Lower lobe of right lung (tissue), 2 donors: ENCODE measurements at places on chromosomes 7 and 10. TPM values are rescaled to one million over a fixed set of nuclear protein-coding genes. Genes with fewer than 3 reads are reported as not detected.

- H3K36me3 ChIP-seq, result no peaks in the 10 kb centered on the region
- peaks cover 18% of the 10 kb centered on the region for H3K4me1 ChIP-seq
- peaks cover 97% of the 10 kb centered on the region for H3K27me3 ChIP-seq
- peak overlapping the region; percentile 6 for H3K4me3 ChIP-seq
These were observed 19.4 kb upstream of the GATA3 start for GRCh38 chr10:8035006-8035640.

DNA sequence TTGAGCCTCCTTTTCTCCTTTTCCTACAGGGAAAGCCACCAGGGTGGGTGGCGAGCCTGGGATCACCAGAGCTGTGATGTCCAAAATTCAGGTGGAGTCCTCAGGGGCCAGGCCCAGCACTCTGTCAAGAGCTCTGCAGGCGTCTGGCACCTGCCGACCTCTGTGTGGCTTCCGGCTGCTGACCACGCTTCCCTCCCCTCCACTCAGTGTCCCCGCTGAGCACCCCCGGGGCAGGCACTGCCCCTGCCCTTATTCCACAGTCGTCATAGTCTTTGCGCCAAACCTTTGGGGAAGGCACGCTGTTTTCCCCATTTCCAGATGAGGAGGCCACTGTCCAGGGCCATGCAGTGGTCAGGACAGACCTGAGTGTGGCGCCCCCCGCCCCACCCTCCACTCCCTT, 7.5 kb downstream of the MTG1 start:
- peaks cover 83% of the 10 kb centered on the region for H3K36me3 ChIP-seq
- peak overlapping the region; percentile 39 for H3K27ac ChIP-seq
- no peak for DNase-seq
- H3K27me3 ChIP-seq, result no peaks in the 10 kb centered on the region
- H3K4me3 ChIP-seq, result no peak overlapping the region
- H3K4me1 ChIP-seq, result no peaks in the 10 kb centered on the region

BEND7 gene
- total RNA-seq, result 16.9 TPM

DNA sequence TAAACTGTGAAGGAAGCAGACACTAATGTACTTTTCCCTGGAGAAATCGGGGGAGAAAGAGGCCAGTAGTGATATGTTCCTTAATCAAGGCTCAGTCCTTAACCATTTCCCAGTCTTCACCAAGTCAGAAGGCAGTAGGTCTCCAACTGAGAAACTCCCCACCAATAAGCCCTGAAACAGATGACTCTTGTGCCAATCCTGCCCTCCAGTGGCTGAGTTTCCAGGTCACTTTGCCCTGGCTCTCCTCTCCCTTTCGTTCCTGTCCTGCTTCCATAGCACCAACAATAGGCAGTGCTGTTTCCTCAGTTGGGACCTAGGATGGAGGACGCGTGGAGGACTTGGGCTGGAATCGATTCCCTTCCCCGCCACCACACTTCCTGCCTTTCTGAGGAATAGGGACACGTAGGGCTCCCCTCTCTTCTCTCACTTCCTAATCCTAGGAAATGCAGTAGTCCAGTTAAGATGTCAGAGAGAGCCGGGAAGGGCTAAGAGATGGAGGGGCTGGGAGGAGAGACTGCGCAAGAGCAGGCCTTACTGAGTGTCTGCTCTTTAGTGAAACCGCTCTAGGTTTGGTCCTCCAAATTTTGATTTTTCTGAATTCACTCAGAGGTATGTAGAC, 23.4 kb downstream of the ATOH7 start:
- no peak overlapping the region for H3K27ac ChIP-seq
- DNase-seq, result no peak
- H3K4me1 ChIP-seq, result no peaks in the 10 kb centered on the region
- no peaks in the 10 kb centered on the region for H3K27me3 ChIP-seq
- no peak overlapping the region for H3K4me3 ChIP-seq
- H3K36me3 ChIP-seq, result no peaks in the 10 kb centered on the region

DNA sequence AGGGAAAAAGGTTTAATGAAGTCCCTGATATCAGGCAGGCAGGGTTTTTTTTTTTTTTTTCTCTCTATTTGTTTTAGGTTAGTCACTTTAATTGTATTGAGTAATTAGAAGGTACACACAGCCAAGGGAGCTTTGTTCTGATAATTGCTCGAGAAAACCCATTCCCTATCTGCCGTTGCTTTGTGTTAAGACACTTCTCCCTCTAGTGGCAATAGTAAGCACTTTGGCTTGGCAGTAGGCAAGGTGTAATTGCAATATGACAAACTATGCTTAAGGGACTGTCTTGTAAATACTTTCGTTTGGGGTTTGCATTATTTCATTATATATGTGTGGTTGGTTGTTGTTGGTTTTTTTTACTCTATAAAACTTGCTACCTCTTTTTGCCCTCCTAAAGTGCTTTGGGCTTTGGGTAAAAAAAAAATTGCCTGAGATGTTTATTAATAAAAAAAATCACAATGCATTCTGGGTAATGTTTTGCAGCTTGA, 113.4 kb downstream of the BTRC start:
- H3K4me3 ChIP-seq, result no peak overlapping the region
- H3K27ac ChIP-seq, result no peak overlapping the region
- H3K4me1 ChIP-seq, result no peaks in the 10 kb centered on the region
- H3K36me3 ChIP-seq, result peaks cover 5% of the 10 kb centered on the region
- H3K27me3 ChIP-seq, result no peaks in the 10 kb centered on the region
- DNase-seq, result no peak

DNA sequence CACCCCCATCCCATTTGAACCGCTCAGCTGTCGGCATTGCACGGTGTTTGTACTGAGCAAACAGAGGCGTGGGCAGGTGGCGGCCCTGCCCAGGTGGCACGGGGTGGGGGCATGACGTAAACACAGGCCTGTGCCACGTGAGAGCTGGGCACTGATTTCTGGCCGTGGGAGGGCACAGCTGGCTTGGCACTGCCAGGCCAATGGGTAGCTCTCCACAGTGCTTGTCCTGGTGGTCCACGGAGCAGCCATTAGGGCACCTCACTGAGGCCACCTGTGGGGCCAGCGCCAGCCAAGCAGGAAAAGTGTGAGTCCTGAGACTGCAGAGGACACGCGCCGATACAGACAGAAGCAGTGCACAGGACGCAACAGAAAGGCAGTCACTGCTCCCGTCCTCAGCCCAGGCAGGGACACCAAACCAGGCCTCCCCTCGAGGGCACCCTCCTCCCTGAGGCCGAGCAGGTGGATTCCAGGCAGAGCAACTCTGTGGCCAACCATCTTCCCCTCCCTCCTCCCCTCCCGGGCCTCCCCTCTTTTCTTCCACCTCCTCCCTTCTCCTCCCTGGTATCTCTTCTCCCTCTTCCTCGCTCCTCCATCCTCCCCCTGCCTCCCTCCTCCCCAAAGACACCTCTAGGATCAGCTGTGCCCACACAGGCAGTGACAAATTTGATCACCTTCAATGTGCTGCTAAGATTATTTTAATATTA, 258.7 kb downstream of the ELFN1 start:
- H3K27me3 ChIP-seq, result no peaks in the 10 kb centered on the region
- DNase-seq, result peak; percentile 72
- no peak overlapping the region for H3K4me3 ChIP-seq
- no peaks in the 10 kb centered on the region for H3K4me1 ChIP-seq
- no peak overlapping the region for H3K27ac ChIP-seq

NKX1-2 gene
- not detected for total RNA-seq

DNA sequence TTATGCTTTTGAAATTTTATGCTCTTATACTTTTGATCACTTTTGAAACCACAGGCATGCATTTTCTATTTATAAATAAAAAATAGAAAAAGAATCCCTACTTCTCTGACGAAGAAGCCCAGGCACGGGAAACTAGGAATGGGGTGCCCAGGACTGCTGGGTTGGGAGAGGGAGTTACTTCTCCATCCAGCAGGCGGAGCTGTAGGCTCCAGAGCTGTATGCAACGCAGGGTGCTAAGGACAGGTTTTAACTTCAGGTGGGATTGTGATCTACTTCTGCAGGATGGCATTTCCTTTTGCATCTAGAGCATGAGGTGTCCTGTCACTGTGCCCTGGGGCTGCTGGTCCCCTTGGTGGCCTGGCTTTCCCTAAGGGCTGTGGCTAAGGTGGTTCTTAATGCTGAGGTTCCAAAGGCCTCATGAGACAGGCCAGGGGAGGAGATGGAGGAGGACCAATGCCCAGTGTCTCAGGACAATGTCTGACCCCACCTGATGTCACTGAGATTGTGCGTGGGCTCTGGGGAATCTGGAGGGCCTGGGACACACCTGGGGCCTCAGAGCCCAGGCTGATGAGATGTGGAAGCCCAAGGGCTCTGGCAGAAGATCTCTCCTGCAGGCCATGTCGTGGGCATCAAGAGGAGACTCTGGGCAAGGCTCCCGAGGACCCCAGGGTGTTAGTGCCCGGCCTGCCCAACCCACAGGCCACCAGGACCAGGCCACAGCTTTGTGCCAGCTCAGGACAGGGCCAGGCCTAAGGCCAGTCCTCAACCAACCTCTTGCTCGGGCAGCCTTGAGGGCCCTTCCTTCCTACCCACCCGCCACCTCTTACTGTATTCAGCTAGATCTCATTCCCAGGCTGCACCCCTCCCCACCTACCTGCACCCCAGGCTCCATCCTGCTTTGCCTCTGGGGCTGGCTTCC, 507 bp downstream of the CCDC201 start:
- no peaks in the 10 kb centered on the region for H3K36me3 ChIP-seq
- H3K27me3 ChIP-seq, result no peaks in the 10 kb centered on the region
- H3K27ac ChIP-seq, result no peak overlapping the region
- no peak for DNase-seq
- H3K4me3 ChIP-seq, result no peak overlapping the region

FXYD4 gene
- total RNA-seq, result not detected

IL6 gene
- 8.2 TPM for total RNA-seq

GRCh38 chr10:88108115-88108610, 244.7 kb downstream of the PTEN start:
- H3K4me1 ChIP-seq, result no peaks in the 10 kb centered on the region
- no peaks in the 10 kb centered on the region for H3K36me3 ChIP-seq

ELOVL3 gene
- total RNA-seq, result 0.92 TPM

HYAL4 gene
- not detected for total RNA-seq

DNA sequence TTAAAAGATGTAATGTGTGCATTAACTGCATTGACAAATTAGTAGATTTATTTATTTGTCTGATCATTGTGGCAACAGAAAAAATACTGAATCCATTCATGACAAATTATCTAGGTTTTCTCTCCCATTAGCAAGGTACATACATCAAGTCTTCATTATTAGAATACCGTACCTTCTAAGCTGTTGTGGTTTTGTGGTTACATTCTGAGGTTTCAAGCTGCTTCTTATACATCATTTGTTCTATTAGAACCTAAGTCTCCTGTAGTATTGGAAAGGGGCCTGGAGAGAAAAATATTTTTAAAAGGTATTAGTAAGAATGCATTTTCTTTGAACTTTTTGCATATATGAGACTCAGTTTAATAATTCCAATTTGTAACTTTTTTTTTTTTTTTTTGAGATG, 26.3 kb upstream of the CACNB2 start:
- H3K27me3 ChIP-seq, result no peaks in the 10 kb centered on the region
- H3K4me1 ChIP-seq, result no peaks in the 10 kb centered on the region
- DNase-seq, result no peak
- no peaks in the 10 kb centered on the region for H3K36me3 ChIP-seq
- H3K27ac ChIP-seq, result no peak overlapping the region

DNA sequence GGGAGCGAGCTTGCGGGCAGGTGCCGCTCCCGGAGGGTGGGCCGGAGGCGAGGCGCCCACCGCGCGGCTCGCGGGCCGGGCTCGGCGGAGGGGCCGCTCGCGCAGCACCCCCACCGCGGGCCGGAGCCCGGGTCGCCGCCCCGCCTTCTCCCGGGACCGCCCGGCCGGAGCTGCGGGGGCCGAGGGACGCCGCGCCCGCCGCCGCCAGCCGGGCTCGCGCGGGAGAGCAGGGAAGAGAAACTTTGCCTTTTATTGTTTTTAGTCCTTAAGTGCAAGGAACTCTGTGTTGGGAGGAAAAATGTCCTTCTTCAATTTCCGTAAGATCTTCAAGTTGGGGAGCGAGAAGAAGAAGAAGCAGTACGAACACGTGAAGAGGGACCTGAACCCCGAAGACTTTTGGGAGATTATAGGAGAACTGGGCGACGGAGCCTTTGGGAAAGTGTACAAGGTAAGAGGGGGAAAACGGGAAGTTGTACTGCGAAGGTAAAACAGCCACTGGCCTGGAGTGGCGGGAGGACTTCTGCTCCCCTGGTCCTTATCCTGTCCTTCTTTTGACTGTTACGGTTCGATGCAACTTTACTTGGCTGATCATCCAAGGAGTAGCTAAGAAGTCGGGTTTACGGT, 620 bp downstream of the SLK start:
- H3K4me3 ChIP-seq, result peak overlapping the region; percentile 83
- no peaks in the 10 kb centered on the region for H3K27me3 ChIP-seq
- no peak for DNase-seq
- no peaks in the 10 kb centered on the region for H3K36me3 ChIP-seq

- H3K27ac ChIP-seq, result no peak overlapping the region
- H3K4me3 ChIP-seq, result no peak overlapping the region
- no peaks in the 10 kb centered on the region for H3K27me3 ChIP-seq
These were observed 154.4 kb downstream of the CACNB2 start for GRCh38 chr10:18294633-18295032.

- no peaks in the 10 kb centered on the region for H3K36me3 ChIP-seq
- no peak overlapping the region for H3K27ac ChIP-seq
- H3K27me3 ChIP-seq, result peaks cover 31% of the 10 kb centered on the region
These were observed 156.5 kb upstream of the PPP2R2D start for GRCh38 chr10:131744346-131744745.

- H3K36me3 ChIP-seq, result no peaks in the 10 kb centered on the region
- no peak overlapping the region for H3K27ac ChIP-seq
- DNase-seq, result no peak
These were observed 211.5 kb downstream of the CREB5 start for GRCh38 chr7:28623863-28624262.

DNA sequence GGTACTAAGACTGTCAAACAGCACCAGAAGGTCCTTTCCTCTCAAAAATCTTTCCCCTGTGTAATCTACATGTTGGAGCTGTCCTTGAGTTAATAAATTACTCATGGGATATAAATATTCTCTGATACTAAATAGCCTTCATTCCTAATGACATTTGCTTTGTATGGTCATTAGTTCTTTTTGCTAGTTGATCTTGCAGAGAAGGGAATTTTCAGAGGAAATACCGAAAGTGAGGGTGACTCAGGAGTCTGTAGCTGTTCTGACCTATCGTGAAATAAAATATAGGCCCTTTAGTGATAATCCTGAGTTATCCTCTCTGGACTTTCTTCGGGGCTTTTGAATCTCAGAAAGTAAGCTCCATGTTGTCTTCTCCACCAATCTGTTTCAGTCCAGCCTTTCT, 19.4 kb upstream of the CLDN12 start:
- H3K27me3 ChIP-seq, result no peaks in the 10 kb centered on the region
- no peak overlapping the region for H3K27ac ChIP-seq
- H3K4me3 ChIP-seq, result no peak overlapping the region

- DNase-seq, result no peak
- no peak overlapping the region for H3K27ac ChIP-seq
- H3K4me3 ChIP-seq, result no peak overlapping the region
- no peaks in the 10 kb centered on the region for H3K4me1 ChIP-seq
- no peaks in the 10 kb centered on the region for H3K36me3 ChIP-seq
These were observed 124.7 kb downstream of the ARID5B start for GRCh38 chr10:62025901-62026879.

GRCh38 chr7:84055904-84056605, 138.5 kb downstream of the SEMA3A start:
- H3K27ac ChIP-seq, result no peak overlapping the region
- H3K4me3 ChIP-seq, result no peak overlapping the region
- no peak for DNase-seq
- no peaks in the 10 kb centered on the region for H3K4me1 ChIP-seq
- no peaks in the 10 kb centered on the region for H3K27me3 ChIP-seq
- no peaks in the 10 kb centered on the region for H3K36me3 ChIP-seq
